ENCODE measurements at places on chromosomes 2 and 18. TPM values are rescaled to one million over a fixed set of nuclear protein-coding genes. Genes with fewer than 3 reads are reported as not detected.

DNA sequence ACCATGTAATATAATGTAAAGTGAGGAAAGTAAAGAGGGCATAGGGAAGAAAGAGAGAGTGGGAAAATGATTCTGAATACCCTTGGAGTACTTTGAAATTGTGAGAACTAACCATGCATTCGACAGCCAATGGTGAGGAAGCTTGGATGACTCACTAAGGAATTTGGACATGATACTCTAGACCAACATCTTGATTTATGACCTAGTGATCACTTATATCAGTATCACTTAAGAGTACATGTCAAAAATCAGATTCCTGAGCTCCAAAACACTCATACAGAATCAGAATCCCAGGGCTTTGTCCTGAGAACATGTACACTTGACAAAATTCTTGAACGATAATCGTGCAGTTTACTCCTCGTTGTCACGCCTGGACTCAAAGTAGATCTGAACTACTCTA is 1899.8 kb upstream of the PIK3C3 start:
- no peak for DNase-seq

The SLC9A4 gene
- total RNA-seq: not detected

DNA sequence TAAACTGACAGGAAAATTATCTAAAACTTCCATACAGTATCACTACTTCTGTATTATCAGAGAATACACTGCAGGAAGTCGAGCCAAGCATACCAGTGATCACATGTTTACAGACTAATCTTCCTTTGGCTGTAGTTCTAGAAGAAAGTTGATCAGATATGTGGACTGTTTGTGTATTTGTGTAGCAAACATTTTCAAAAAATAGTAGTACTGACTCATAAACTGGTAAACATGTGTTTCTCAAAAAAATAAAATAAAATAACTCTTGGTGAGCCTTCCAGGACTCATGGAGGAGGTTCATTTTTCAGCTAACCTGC is 148.9 kb upstream of the SLC39A10 start:
- DNase-seq: no peak

GRCh38 chr18:36149514-36150289 is 20.0 kb downstream of the ELP2 start:
- no peak for DNase-seq

GRCh38 chr2:202508686-202509085 is 126.1 kb upstream of the FAM117B start:
- no peak for DNase-seq
